Kasumi-1 (cell line): ENCODE measurements at places on chromosomes 4 and X.

GRCh38 chrX:49627086-49627777 lies 28.4 kb downstream of the GAGE1 start:
- DNase-seq = no peak

DNA sequence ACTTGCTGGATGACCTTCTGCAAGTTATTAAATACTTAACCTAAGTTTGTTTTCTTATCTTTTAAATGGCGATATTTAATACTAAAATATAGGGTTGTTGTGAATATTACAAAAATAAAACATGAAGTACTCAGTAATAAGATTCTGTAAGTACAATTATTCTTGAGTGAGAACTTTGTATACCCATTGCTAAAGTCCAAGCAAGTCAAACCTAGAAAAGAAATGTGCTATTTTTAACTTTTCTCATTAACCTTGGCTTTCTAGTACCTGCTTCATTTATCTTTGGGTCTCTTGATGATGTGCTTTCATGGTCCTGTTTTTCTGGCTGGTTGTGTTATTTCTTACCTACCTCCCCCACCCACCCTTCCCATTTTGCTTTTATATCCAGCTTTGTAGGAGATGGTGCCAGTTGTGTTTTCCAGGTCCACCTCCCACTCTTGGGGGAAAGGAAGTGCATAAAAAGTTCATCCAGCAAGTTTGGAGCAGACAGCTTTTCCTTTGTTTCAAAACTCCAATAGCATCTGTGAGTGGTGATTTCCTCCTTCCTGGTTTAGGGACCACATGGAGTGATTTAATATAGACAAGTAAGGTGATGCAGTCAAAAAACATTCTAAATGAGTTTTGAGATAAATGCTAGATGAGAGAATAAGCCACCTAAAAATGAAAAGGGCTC lies 7.5 kb upstream of the CXCL8 start:
- DNase-seq = no peak

- no peak for DNase-seq
These were observed 164.7 kb upstream of the SLIT2 start for GRCh38 chr4:20086799-20087521.

DNA sequence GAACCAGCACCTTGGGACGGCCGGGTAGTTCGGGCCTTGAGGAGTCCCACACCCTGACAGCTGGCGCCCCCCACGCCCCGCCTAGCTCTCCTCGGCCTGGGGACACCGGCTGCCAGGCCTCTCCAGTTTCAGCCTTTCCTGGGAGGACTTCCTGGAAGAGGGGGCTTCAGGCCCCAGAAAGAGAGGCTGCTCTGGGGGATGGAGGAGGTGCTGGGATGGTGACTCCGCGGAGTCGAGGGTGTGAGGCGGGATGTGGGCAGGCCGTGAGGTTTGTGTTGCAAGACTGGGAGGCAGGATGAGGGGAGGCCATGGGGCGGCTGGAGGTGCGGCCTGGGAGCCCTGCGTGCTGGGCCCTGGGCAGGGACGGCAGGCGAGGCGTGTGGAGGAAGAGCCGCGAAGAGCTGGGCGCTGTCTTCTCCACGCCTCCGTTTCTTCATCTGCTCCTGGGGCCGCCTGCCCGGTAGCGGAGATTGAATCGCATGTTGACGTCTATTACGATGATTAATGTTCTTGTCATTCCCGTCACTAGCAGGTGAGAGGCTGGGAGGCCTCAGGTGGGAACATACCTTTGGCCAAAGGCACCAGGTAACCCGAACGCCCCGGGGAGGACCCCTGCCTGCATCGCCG lies 918 bp upstream of the FGFRL1 start:
- DNase-seq = peak; percentile 44

GRCh38 chr4:183633476-183634400 lies 25.2 kb downstream of the RWDD4 start:
- no peak for DNase-seq

DNA sequence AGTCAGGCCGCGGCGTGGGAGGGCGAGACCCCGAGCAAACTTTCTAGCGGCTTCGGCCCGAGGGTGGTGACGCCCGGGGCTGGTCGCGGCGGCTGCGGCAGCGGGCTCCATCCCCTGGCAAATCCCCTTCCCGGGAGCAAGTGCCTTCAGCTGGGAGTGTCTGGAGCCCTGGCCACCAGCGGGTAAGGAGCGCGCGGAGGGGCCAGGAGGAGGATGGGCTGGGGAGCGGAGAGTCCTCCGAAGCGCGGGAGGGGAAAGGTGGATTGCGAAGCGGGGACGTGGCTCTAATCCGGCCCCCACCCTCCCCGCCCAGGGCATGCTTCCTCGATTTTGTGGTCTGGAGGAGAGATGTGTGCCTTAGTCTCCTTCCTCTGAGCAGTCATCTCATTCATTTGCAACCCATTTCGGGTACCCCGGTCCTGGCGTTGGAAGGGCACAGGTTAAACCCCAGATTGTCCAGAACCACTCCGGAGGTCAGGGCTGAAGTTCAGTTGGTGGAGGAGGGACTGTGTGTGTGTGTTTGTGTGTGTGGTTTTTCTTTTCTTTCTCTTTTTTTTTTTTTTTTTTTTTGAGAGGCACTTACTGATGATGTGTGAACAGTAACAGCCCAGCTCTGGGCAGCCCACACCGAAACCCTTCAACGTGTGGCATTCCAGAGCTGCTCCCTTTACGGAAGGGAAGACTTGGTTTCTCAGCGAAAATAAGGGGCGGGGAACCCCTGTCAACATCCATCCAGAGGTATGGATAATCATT lies 516 bp downstream of the SGMS2 start:
- peak; percentile 16 for DNase-seq

DNA sequence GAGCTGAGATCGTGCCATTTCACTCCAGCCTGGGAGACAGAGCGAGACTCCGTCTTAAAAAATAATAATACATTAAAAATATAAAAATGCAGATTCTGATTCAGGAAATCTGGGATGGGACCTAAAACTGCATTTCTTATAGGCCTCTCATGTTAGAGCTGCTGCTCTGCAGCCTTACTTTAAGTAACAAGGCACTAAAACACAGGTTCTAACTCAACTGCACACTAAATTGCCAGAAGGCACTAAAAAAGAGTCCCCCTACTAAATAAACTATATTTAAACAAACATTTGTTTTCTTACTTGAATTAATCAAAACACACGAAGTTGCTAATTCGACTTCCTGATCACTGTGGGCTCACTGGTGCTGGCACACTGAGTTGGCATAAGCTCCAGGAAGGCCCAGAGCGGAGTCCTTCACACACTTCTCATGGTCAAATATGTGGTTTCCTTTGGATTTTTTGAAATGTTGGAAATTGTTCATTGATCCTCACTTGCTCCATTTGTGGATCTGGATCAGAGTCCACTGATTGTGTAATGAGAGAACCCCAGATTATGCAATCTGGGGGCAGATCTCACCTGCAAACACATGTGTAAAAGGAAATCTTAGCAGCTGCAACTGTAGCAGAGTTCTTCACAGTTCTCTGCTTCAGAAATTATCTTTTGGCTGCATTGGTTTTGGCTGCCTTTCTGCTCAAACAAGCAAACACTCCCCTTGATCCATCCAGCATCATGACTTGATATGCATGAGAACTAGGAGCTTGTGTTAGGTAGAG lies 59.3 kb downstream of the AFF1 start:
- DNase-seq = no peak
